ENCODE measurements at places on chromosomes 13 and 19.
A peak's percentile ranks its signal among the peaks of the same experiment; 100 is the strongest.

DNA sequence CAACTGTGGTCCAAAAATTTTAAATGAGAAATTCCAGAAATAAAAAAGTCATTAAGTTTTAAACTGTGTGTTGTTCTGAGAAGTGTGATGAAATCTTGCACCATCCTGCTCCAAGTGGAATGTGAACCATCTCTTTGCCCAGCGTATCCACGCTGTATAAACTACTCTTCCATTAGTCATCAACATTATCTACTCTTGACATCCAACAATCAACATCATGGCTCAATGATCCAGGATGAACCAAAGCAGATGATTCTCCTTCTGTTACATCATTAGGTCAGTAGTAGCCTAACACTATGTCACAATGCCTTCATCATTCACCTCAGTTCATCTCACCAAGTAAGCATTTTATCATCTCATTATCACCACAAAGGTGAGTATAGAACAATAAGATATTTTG lies 55.3 kb downstream of the SUCLA2 start:
- no peak for DNase-seq

GRCh38 chr19:23822735-23823134 lies 64.0 kb upstream of the ZNF681 start:
- no peak for DNase-seq

GRCh38 chr19:50501568-50502475 lies 9.2 kb downstream of the JOSD2 start:
- DNase-seq: no peak

GRCh38 chr19:38223617-38224013 lies 407 bp downstream of the DPF1 start:
- no peak for DNase-seq

DNA sequence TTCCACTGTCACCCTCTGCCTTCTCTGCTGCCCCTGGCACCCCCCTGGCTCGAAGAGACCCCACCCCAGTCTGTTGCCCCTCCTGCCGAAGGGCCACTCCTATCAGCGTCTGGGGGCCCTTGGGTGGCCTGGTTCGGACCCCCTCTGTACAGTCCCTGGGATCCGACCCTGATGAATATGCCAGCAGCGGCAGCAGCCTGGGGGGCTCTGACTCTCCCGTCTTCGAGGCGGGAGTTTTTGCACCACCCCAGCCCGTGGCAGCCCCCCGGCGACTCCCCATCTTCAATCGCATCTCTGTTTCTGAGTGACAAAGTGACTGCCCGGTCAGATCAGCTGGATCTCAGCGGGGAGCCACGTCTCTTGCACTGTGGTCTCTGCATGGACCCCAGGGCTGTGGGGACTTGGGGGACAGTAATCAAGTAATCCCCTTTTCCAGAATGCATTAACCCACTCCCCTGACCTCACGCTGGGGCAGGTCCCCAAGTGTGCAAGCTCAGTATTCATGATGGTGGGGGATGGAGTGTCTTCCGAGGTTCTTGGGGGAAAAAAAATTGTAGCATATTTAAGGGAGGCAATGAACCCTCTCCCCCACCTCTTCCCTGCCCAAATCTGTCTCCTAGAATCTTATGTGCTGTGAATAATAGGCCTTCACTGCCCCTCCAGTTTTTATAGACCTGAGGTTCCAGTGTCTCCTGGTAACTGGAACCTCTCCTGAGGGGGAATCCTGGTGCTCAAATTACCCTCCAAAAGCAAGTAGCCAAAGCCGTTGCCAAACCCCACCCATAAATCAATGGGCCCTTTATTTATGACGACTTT lies 2.0 kb downstream of the ZFP36 start:
- peak; percentile 61 for DNase-seq

GRCh38 chr13:21573920-21574712 lies 29.9 kb downstream of the MICU2 start:
- no peak for DNase-seq

DNA sequence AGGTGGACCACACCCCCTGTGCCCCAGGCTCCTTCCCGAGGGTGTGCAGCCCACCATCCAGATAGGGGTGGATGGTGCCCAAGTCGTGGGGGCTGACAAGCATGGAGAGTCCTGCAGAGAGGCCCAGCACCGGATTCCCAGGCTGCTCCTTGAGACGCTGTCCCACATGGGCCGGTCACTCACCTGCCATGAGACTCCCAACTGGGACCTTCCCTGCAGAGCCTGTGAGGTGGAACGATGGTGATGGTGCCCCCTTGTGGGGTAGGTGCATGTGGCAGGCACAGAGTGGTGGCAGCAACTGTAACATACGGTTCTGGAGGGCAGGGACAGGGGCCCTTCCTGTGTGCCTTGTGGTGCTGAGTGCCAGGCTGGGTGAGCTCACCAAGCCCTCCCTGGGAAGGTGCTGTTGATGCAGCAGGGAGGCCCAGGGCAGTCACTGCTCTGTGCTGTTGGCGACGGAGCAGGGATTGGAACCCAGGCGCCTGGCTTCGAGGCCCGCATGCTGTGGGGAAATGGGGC lies 33.1 kb downstream of the PPP1R37 start:
- DNase-seq: peak; percentile 50

GRCh38 chr19:10736916-10737551 lies 19.2 kb downstream of the DNM2 start:
- no peak for DNase-seq

DNA sequence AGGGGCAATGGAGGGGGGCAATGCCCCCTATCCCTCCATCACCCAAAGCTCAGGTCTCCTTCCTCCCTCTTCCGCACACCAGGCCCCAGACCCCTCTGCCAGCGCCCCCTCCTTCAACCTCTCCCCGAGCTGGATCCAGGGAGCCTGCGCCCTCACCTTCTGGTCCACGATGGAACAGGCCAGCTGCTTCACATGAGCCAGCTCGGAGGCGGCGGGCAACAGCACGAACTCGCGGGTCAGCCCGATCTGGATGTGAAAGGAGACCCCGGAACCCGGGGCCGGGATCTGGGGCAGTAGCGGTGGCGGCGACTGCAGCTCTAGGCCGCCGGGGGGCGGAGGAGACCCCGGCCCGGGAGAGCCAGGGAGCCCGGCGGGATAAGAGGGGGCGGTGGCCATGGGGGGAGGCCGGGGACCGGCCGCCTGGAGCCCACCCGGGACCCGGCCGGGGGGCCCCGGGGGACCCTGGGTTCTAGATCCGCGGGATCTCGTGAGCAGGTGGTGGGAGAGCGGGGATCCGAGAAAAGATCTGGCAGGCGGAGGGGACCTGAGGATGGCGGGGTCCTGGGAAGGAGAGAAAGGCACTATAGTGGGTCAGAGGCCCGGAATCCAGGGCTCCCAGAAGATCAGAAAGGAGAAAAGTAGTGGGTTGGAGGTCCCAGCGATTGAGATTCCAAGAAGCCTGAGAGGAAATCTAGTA lies 791 bp downstream of the PRKD2 start:
- DNase-seq: no peak

- no peak for DNase-seq
Measured at GRCh38 chr19:33392341-33393285, 19.1 kb downstream of the CEBPG start.

GRCh38 chr13:49664606-49665005 lies 26.7 kb downstream of the EBPL start:
- DNase-seq: no peak

GRCh38 chr19:50889638-50890037 lies 16.4 kb downstream of the KLK2 start:
- no peak for DNase-seq

- DNase-seq: no peak
Measured at GRCh38 chr13:20151016-20151415, 9.8 kb downstream of the GJA3 start.

DNA sequence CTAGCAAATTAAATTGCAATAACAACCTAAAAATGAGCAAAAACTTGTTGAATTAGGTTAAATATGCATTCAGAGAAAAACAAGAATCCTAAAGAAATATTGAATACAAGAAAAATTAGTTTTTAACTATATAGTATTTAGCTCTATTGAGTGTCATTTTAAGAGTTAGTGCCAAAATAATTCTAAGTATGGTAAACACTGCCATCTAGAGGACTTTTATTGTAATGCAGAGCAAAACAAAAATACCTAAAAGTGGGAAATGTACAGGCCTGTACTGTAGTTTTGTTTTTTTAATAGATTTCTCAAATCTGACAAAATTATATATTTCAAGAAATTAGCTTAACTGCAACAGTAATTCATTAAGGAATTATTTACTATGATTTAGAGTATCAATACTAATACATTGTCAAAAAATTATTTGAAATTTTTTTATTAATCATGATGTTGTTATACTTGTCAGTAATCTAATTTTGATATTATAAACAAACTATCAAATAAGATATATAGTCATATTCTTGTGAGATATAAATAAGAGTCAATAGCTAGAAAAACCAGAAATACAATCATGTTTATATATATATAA lies 8.2 kb upstream of the PCDH9 start:
- peak; percentile 22 for DNase-seq

- DNase-seq: no peak
Measured at GRCh38 chr13:38900188-38900587, 90.4 kb downstream of the STOML3 start.

- DNase-seq: no peak
Measured at GRCh38 chr13:80239571-80240255, 101.2 kb downstream of the SPRY2 start.

- DNase-seq: no peak
Measured at GRCh38 chr13:26964278-26965250, 204.0 kb upstream of the GPR12 start.

DNA sequence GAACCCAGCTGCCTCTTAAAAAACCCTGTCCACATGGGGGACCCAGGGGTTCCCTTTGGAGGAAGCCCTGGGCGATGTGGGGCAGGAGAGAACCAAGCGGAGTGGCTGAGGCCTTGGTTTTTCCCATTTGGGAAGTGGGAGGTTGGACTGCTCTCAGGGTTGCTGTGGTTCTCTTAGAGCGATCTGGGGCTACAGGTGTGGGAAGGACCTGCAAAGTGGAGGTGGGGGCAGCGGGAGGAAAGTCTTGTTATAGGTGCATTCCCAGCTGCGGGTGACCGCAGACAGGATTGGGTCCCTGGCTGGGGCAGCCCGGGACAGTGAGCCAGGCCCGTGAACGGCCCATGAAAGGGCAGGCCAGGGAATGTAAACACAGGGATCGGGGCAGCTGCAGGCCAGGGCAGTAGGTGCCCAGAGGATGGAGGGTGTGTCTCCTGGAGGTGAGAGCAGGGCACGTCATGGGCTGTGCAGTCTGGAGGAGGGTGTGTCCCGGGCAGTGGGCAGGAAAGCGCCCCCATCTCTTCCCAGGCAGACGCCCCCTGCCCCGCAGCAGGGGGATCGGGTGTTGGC lies 814 bp downstream of the SLC25A23 start:
- no peak for DNase-seq

- DNase-seq: no peak
Measured at GRCh38 chr13:91132381-91132780, 215.1 kb upstream of the MIR17HG start.

- DNase-seq: no peak
Measured at GRCh38 chr13:99983499-99984401, 2.2 kb downstream of the ZIC2 start.

GRCh38 chr13:53064731-53065130 lies 36.1 kb downstream of the OLFM4 start:
- DNase-seq: no peak

GRCh38 chr19:43781630-43782310 lies 997 bp upstream of the KCNN4 start:
- no peak for DNase-seq

- DNase-seq: no peak
Measured at GRCh38 chr13:51330791-51331190, 8.7 kb upstream of the SERPINE3 start.

GRCh38 chr19:16625163-16625958 lies 2.6 kb downstream of the MED26 start:
- DNase-seq: no peak

GRCh38 chr13:30862707-30863106 lies 43.4 kb upstream of the MEDAG start:
- DNase-seq: no peak

- no peak for DNase-seq
Measured at GRCh38 chr19:4676955-4677731, 7.0 kb upstream of the MYDGF start.

GRCh38 chr13:113013878-113014751 lies 45.1 kb downstream of the MCF2L start:
- DNase-seq: no peak

DNA sequence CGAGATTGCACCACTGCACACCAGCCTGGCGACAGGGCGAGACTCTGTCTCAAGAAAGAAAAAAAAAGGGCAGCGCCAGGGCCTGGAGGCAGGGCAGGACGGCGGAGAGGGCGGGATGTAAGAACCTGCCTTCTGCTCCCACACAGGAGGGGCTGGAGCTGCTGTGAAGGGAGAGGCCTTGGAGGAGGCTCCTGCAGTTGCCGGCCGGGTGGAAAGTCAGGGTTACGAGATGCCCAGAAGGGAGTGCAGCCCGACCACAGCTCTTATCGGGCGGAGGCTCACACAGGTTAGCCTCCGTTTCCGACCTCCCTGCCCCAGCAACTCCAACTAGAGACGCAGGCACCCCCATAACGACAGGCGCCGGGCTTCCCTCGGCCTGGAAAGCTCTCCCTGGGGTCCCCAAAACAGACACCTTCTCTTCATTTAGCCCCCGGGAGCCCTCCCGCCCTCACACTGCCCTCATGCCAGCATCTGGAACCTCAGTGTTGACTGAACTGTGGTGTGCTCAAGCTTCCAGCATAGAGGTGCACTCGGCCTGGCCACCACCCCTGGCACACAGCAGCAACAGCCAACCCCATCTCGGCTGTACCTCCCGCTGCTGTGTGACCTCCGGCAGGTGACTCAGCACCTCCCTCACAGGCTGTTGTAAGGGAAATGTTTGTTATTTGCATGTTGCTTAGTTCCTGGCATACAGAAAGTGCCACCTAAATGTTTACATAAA lies 1.4 kb downstream of the PLPP2 start:
- peak; percentile 23 for DNase-seq

GRCh38 chr13:98092888-98093287 lies 50.0 kb upstream of the FARP1 start:
- no peak for DNase-seq

- DNase-seq: no peak
Measured at GRCh38 chr13:33445476-33445875, 159.9 kb upstream of the STARD13 start.

DNA sequence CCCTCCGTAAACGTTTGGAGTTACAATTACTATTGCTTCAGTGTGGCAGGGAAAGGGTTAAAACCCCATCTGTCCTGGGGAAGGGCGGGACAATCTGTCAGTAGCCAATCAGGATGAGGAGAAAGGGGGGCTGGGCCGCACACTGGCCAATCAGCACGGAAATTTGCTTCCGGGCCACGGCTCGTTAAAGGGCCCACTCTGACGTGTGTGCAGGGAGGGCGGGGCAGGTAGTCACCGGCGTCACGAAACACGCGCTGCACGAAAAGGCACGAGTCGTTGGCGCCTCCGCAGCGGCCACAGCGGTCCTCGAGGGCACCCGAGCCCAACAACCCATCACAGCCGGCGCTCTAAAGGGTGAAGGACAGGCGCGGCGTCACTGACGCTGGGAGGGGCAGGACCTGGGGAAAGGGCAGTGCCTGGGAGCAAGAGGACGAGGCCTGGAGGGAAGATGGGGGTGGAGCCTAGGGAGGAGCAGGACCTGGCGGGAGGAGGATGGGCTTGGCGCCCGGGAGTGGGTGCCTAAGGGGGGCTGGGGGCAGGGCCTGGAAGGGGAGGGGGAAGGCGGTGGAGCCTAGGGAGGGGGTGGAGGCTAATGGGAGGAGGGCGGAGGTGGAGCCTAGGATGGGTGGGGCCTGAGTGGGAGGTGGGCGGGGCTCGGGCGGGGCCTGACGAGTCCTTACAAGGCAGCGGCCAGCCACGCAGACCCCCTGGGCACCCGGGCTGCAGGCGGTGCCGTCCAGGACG lies 4.9 kb downstream of the ADAMTSL5 start:
- DNase-seq: peak; percentile 91
